ENCODE measurements at places on chromosomes 16 and 17.

DNA sequence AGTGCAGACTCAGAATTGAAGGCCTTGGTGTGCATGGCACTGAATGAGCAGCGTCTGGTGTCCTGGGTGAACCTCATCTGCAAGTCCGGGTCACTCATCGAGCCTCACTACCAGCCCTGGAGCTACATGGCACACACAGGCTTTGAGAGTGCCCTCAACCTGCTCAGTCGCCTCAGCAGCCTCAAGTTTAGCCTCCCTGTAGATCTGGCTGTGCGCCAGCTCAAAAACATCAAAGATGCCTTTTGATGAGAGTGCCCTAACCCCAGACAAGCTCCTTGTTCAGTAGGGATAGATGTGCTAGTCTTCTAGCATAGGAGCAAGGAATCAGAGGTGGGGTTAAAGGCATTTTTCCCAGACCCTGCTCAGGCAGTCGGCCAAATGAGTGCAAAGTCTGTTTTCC, 6.7 kb upstream of the RPL27 start:
- DNase-seq, result no peak

- DNase-seq, result no peak
Observed at GRCh38 chr17:55931446-55931845, 180.6 kb downstream of the PCTP start.

- peak; percentile 33 for DNase-seq
Observed at GRCh38 chr16:66682271-66682670, 14.3 kb downstream of the CMTM4 start.

GRCh38 chr17:73284906-73285602, 23.4 kb upstream of the CPSF4L start:
- no peak for DNase-seq

DNA sequence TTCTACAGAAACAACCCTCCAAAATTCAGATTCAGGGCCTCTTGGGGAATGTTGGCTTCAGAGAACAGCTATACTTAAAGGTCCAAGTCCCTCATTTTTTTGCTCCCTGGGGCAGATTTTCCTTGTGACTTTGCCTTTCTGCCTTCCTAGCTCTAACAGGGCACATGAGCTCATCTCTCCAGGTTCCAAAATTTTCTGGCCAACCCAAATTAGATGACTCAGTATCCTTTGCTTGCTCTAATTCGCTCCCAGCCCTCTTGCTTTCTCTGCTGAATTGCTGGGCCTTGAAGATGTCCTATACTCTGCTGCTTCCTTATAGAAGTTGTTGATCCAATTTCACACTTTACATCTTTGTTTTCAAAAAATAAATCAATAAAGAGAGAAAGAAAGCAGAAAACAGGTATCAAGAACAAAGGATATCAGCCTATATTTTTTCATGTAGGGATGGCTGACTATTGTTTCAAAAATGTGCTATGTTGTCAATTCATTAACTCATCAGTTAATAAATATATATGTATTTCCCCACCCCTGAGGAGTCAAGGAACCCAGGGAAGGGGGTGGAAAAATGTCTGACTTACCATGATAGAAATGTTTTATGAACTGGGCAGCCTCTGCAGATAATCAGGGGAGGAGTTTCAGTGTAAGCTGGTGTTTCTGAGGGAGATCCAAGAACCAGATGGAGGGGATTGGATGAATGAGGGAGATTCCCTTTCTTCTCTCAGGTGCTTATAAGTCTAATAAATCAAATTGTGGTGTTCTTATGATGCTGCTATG, 1.0 kb upstream of the KRTAP4-2 start:
- DNase-seq, result no peak

GRCh38 chr17:39981766-39982375, 1.3 kb downstream of the PSMD3 start:
- no peak for DNase-seq

All from LHCN-M2 (cell line).